Kidney (tissue), 22 donors: ENCODE measurements at places on chromosomes 12 and 14.

DNA sequence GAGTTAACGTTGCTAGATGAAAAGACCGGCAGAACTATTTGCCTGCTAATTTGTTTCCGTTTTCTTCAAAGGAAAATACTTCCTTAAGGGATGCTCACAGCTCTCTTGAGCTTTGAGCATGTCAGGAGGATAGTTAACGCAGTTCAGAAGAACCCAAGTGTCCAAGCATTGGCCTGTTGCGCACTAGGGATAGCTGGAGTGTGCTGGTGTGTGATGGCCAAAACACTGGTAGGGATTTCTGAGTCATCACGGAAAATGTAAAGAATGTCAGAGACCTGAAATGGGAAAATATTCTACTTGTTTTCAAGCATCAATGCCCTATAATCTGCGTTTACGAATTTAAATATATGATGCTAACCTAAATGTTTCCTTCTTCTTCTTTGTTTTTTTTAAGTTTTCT lies 97.8 kb downstream of the VRK1 start:
- no peak for DNase-seq

DNA sequence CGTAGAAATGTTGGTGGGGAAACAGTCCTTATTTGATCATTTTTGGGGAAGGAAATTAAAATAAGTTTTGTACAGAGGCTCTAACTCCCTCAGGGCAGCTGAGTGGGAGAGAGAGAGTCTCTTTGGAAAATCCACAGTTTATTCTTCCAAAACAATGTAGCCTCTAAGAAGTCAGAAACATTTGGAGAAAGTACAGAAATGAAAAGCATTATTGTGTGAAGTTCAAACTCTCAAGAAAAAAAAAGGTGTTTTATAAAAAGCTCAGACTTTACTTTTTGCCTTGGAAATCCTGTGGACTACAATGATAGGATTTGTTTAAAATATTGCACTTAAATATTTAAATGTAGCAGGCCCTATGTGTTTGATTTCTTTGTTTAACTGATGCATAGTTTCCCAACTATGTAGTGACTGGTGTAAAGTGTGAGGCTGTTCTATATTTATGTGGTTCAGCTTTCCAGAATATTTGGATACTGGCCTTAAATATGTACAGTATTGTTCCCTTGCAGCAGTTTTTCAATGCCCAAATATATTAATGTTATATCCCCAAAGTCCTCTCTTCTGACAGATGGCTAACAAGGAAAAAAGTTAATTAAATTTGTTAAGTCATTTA lies 82.0 kb upstream of the OTOGL start:
- DNase-seq: no peak

DNA sequence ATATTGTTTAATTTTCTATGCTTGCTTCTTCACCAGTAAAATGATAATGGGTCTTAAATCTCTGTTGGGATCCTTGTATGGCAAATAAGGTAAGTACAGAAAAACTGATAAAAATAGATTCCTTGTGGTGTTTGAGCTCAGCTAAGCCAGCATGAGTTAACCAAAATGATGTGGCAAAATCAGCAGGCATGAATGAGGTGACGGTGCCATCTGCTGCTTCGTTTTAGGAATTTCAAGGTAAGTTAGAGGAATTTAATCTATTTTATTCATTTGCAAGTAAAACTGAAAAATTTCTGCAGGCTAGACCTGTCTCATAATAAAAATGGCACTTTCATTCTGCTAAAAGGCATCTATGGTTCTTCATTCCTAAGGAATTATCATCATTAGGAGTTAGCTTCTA lies 10.0 kb upstream of the CLEC7A start:
- DNase-seq: peak; percentile 52

- DNase-seq: peak; percentile 70
These were observed 65.7 kb downstream of the TTC9 start for GRCh38 chr14:70707138-70708038.
